ENCODE measurements at places on chromosomes 16 and 17.

DNA sequence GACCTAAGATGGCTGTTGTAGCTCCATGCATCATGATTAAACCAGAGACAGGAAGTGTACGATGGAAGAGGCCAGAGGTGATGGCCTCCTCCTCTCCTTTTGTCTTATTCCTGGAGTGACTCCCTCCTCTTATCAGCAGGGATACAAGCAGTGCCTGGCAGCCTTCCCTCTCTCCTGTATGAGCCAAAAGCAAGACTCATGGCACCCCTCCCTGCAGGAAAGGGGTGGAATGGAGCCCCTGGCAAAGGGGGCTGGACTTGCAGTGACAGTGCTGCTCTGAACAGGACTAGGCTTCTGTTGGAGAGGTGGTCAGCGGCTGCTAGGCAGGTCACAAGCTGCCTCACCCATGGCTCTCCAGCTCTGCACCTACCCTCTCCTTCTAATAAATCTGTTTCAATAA lies 8.4 kb downstream of the TXNL4B start:
- no peak for DNase-seq

DNA sequence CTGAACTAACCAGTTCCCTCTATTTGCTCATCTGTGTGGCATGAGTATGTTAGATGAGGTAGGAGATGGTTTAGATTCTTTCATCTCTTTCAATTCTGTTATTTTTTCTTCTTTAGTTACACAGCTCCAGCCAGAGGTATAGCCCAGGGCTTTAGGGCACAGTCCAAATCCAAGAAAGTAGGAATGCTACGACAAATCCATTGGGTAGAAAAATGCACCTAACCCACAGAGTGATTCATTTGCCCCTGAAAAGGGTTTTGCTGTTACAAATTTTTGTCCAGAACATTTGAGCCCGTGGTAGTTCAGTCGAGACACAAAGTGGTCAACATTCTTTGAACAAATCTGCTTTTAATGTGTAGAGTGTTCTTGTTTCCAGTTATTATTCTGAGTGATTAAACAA lies 250.7 kb downstream of the HS3ST3A1 start:
- no peak for DNase-seq

DNA sequence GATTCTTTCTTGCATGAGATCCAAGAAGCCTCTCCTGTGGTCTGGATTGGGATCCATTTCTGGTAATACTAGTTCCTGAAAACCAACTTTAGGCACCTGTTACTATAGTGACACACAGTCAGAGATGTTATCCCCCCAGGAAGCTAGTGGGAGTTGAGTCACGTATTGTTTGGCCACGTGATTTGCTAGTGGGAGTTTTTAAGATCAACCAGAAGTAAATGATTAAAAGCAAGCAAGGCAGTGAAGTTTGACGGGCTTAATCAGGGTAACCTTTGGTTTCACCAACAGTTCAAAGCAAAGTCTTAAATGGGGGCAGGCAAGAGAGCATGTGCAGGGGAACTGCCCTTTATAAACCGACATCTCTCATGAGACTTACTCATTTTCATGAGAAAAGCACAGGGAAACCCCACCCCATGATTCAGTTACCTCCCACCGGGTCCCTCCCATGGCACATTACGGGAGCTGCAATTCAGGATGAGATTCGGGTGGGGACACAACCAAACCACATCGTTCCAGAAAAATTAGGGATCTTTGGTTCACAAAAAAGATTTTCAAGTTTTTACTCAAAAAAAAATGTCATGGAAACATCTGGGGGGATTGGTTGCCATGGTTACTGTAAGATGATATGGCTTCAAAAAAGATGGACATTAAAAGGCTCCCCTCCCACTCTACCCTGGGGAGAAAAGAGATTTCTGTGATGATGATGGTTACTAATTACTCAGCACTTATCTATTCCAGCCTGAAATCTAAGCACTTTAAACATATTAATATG lies 483.1 kb upstream of the ERCC4 start:
- DNase-seq: no peak

DNA sequence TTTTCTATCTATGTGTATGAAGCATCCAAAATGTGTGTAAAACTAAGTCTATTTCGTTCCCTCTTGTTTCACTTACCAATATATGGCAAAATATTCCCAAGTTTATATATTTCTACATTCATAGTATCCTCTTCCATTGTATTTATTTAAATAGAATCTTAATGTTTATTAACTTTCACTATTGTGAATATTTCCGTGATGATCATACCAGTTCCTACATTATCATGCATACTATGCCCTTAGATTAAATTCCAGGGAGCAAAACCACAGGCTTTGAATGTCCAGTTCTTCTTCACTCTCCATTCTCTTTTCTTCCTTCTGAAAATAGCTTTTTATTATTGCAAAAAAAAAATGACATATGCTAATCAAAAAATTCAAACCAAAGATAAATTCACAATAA lies 4.0 kb downstream of the MAP2K6 start:
- no peak for DNase-seq

Measured in anterior cingulate cortex (tissue), 58 donors.